Endodermal cell (in vitro differentiated cells): ENCODE measurements at places on chromosomes 11 and 22.

- DNase-seq, result no peak
Observed at GRCh38 chr22:49062802-49063544, 764.7 kb downstream of the BRD1 start.

DNA sequence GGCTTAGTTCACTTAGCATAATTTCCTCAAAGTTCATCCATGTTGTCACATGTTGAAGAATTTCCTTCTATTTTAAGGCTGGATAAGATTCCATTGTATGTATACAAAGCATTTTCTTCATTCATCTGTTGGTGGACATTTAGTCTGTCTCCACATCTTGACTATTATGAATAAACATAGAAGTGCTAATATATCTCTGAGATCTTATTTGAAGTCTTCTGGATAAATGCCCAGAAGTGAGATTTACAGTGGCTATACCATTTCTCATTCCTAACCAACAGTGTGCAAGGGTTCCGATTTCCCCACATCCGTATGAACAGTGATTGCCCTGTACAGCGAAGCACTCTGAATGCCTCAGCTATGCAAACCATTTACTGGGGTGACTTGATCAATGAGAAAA is 6.6 kb upstream of the ZFTA start:
- DNase-seq, result no peak

- no peak for DNase-seq
Observed at GRCh38 chr11:64802370-64803157, 450 bp downstream of the MAP4K2 start.

GRCh38 chr11:19267567-19267966 is 26.8 kb upstream of the E2F8 start:
- no peak for DNase-seq

DNA sequence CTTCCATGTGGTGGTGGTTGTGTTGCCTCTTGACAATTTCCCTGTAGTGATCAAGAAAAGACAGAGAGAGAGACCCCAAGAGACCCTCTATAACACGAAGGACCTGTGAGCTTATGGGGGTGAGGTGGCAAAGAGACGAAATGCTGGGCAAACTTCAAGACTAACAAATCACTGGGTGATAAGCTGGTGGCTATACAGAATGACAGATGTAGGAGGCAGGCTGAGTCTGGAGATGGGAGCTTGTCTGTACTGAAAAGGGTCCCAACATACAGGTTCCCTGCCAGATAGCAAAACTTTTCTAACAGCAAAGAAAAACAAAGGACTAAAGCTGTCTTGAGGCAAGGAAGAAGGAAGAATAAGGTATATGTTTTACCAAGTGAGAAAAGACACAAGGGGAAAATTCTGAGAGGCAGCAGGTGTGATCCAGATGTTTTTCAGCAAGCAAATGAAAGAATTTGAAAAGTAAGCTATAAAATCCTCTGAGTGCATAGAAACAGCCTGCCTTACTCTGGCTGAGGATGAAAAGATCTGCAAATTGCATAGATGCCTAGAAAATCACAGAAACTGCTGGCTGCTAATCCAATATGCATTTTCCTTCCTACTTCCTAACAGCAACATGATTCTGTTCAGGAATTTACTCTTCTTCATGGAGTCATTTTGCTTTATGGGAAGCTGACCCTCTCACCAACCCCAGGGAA is 21.9 kb upstream of the LYVE1 start:
- DNase-seq, result no peak

DNA sequence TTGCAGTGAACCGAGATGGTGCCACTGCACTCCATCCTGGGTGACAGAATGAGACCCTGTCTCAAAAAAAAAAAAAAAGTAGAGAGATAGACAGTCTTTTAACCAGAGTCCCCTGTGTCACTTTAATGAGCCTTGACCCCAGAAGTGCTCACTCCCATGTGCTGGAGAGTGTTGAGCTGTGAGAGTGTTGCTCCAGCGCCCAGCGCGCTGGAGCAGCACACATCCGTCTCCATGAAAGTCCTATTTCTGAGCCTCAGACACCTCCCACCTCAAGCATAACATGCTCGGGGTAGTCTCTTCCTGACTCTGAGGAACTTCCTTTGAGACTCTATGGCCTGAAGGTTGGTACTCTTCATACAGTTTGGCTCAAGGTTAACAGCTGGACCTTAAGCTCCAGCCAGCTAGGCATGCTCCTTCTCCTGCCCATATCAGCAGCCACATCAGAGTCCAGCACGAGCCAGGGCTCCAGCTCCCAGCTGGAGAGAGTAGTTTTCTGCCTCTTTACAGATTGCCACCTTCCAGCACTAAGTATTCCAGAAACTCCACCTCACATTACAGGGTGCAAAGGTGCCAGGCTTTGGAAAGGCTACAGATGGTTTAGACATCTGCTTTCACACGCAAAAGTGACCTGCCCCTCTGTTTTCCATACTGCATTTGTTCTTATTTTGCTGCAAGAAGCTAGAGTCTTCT is 29.4 kb upstream of the UBASH3B start:
- no peak for DNase-seq

GRCh38 chr11:130037058-130037457 is 32.6 kb upstream of the APLP2 start:
- no peak for DNase-seq

DNA sequence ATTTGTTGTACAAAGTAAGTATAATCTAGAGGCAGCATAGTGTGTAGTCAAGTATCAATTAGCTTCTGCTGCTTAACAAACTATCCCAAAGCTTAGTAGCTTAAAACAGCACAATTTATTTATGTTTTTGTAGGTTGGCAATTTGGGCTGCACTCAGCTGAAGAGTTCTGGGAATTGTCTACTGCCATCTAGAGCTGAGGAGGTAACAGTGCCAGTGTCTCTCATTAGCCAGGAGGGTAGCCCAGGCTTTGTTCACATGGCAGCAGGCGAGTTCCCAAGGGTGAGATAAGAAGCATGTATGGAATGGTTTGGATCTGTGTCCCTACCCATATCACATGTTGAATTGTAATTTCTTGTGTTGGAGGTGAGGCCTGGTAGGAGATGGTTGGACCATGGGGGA is 45.8 kb upstream of the SLN start:
- DNase-seq, result peak; percentile 53

DNA sequence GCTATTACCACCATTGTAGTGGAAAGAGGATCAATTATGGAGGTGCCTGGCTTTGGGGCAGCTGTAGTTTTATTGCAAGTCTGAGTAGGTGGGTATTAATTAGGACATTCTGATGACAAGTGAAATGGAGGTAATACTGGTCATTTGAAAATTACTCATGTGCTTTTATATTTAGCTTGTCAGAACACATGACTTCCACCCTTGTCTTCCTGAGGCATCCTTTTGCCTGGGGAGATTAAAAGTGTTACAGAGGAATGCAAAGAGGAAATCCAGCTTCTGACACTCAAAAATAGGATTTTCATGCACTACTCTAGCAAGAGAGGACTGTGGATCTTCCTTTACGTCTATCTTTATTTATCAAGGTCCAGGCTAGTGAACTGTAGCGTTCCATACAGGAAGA is 44.7 kb upstream of the CAPRIN1 start:
- no peak for DNase-seq

DNA sequence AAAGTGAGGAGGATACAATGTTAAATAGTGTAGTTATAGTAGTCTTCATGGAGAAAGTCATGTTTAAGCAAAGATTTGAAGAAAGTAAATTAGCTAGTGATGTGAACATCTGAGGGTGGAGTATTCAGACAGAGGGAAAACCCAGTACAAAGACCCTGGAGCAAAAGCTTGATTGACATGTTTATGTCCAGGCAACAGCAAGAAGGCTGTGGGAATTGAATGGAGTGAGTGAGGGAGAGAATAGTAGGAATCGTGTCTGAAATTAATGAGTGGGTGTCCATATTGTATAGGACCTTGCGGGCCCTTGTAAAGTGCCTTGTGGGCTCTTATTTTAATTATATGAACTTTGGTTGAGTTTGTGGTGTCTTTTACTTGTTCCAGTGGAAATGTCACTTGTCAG is 424.1 kb upstream of the KIRREL3 start:
- DNase-seq, result no peak
